Dorsolateral prefrontal cortex (tissue), 122 donors: ENCODE measurements at places on chromosomes 2 and 18. TPM values are rescaled to one million over a fixed set of nuclear protein-coding genes. Genes with fewer than 3 reads are reported as not detected.

CDCA7 gene
- 1.3 TPM for total RNA-seq

ALPI gene
- not detected for total RNA-seq

REEP1 gene
- 52.9 TPM for total RNA-seq

COL6A3 gene
- 3.7 TPM for total RNA-seq

- no peak for DNase-seq
Observed at GRCh38 chr2:148914463-148914862, 39.4 kb downstream of the KIF5C start.

DNA sequence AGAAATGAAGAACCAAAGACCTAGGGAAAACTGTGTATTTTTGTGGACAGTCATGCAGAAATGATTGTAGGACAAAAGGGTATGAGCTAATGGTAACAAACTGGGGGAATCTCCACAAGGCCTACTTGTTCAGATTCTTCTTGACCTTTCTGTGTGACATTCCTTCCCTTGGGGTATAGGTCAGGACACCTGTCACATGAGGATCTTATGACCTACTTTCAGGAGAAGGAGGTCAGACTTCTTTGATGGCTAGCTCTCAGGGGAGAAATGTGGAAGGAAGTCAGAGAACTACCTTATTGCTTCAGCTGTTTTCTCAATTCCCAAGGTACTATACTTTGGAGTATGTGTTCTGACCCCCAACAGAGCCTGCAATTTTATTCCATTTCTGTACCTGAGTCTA lies 40.7 kb upstream of the TANK start:
- no peak for DNase-seq

TMEM150A gene
- total RNA-seq: 14.7 TPM

DNA sequence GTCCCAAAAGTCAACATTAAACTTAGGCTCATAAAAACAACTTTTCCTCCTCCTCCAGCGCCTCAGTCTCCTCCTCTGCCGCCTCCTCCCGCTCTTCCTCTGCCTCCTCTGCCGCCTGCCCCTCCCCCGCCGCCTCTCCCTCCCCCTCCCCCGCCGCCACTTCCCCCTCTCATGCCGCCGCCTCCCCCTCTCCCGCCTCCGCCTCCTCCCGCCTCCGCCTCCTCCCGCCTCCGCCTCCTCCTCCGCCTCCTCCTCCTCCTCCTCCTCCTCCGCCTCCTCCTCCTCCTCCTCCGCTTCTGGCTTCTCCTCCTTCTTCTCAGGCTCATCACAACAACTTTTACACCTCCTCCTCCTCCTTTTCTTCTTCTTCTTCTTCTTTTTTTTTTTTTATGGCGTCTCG lies 599.9 kb downstream of the TMEM182 start:
- DNase-seq: no peak

PID1 gene
- total RNA-seq: 27.6 TPM

- no peak for DNase-seq
Observed at GRCh38 chr2:21261591-21261990, 137.8 kb downstream of the TDRD15 start.

GRCh38 chr18:23136326-23137096 lies 1.2 kb downstream of the CABLES1 start:
- DNase-seq: no peak

DNA sequence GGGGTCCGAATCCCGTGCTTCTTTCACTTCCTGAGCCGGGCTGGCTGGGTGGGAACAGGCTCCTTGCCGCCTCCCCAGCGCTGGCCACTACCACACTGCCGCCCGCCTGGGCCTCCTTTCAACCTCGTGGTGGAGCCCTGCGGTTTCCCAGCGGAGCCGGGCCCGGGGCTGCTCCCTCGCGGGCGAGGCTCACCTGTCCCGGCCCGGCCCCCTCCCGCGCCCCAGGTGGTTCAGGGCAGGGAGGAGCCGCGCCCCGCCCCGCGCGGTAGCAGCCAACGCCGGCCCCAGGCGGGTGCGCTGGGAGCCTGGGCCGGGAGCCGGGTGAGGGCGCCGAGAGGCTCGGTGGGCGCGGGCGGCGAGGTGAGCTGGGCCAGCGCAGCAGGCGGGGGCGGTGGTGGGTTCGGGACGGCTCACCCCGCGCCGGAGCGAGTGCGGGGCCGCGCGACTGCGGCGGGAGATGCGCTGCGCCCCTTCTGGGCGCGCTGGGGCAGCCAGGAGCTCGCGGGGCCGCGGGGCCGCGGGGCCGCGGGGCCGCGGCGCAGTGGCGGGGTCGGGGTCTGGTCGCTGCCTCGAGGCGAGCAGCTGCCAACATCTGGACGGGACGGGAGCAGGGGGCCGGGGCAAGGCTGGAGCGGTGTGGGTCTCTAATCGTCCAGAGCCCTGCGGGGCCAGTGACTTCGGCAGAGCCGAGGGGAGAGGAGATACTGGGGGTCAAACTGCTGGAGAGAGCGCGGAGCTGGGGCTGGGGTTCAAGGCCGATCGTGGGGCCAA lies at the start of gene LYPD6B:
Gene LYPD6B, plus strand, starts transcription at position 258 of the 771 bp plus-strand sequence. CDS start 92,250 bp downstream, outside the sequence.
- DNase-seq: no peak

RAD51AP2 gene
- 0.87 TPM for total RNA-seq

DNA sequence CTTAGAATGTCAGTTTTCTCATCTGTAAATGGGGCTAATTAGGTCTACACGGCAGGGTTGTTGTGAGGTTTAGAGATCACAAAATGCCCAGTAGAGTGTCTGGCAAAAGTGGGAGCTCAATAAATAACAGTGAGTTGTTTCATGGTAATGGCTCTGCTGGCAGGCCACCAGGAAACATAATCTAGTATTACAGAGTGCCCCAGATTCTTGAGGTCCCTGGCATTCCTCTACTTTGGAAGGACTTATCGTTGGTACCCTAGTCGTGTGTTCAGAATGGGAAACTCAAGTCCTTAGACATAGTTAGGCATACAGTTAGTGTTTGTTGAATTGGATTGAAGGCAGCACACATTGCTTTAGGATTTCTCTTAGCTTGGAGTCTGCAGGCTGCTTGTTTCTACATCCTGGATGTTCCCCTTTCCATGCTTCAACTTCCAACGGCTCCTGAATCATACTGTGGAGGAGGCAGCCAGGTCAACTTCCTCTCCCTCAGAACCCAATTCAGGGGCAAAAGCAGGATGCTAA lies 161.5 kb upstream of the FOSL2 start:
- no peak for DNase-seq

DNA sequence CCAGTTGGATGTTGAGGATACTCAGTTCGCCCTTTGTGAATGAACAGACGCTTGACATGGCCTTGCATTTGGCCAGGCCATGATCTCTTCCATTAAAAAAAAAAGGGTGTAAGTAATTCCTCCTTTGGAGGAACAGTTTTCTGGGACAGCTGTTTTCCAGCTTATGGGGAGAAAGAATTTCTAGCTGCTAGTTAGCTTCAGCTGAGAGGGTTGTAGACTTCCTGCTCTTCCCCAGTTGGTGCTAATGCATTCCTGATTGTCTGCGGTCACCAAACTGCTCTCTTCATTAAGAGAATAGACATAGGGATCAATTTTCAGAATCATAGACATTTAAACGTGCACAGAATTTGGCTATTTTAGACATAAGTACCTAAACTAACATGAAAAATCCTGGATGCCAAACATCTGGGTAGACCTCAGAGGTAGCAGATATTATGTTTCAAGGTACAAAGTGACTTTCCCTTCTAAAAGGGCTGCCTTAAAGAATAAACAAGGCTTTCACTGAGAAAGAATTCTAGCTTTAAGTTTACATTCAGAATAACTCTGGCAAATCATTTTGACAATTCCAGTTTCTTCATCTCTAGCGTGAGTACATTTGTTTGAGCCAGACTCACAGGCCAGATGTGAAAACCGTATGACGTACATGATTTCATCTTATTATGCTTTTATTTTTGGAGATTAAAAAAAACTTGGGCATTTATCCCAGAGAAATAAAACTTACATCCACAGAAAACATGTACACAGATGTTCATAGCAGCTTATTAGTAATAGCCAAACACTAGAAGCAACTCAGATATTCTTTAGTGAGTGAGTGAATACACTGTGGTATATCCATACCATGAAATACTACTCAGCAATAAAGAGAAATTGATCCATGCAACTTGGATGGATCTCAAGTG lies 71.2 kb downstream of the MAIP1 start:
- no peak for DNase-seq

SCN7A gene
- total RNA-seq: 3.1 TPM

GRCh38 chr2:101704046-101704466 lies 6.5 kb downstream of the MAP4K4 start:
- no peak for DNase-seq

DNA sequence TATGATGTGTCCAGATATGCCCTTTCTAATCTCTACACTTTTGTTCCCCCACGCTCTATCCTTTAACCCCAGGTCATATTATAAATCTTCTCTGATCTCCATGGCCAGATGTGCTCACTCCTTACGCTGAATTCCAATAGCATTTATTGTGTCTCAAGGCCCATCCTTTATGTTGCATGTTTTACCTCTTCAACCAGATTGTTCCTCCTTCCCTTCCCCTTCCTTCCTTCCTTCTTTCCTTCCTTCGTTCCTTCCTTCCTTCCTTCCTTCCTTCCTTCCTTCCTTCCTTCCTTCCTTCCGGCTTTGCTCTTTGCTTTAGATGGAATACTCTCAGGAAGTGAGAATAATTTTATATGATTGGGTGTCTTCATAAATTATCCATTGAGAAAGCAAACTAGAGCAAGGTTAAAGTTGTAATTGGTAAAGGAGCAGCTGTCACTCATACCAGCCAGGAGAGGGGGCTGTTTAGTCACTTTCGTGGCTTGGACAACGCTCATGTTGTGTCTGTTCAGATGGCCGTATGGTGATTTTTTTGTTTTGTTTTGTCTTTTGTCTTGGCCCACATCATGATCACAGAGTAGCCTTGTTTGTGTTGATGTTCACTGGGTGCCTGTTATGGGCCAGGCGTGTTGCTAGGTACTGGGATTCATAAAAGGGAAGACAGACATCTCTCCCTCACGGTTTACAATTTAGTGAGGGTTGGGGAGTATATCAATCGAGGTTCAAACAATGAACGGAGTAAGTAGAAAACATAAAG lies 68.0 kb downstream of the DAW1 start:
- DNase-seq: peak; percentile 47

DNA sequence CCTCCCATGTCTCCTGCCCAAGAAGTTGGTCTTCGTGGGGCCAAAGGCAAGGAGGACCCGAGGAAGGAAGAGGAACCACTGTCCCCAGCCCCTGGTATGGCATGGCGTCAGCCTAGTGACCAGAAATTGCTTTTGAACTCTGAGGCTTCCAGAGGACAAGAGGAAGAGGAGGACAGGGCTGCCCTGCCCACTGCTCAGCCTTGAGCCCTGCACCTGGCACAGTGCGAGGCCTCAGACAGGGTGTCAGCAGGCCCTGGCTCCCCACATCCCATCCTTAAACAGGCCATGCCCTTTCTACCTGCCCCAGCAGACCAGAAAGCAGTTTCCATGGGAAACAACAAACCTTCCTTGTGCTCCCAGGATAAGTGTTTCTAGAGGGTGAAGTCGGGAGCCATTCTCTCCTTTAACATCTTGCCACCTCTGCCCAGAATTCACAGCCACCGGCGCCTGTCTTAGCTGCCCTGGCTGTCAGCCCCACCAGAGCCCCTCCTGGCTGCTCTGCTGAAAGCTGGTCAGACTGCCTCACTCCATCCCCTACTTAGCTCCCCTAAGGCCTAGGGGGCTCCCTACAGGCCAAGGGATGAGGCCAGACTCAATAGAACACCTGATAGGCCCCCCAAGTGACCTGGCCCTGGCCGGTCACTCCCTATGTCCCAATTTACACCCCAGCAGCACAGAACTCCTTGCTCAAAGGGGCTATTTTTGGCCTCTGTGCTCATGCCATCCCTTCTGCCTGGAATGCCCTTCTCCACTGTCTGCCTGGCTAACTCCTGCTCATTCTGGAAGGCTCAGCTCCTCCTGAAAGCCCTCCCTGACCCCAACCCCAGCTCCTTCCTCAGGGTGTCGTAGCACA lies 20.6 kb downstream of the ATOH8 start:
- no peak for DNase-seq

TCF23 gene
- 0.08 TPM for total RNA-seq

PLGLB1 gene
- total RNA-seq: 17.7 TPM

RAMP1 gene
- 103 TPM for total RNA-seq

AQP12A gene
- total RNA-seq: not detected

- no peak for DNase-seq
Observed at GRCh38 chr2:223037445-223037800, 14.6 kb upstream of the KCNE4 start.
